ENCODE measurements at places on chromosomes 12 and 14.

- DNase-seq = no peak
These were observed 235.8 kb downstream of the NEDD1 start for GRCh38 chr12:97142737-97143410.

GRCh38 chr12:112236786-112237185 is 111.4 kb downstream of the TRAFD1 start:
- DNase-seq = no peak

DNA sequence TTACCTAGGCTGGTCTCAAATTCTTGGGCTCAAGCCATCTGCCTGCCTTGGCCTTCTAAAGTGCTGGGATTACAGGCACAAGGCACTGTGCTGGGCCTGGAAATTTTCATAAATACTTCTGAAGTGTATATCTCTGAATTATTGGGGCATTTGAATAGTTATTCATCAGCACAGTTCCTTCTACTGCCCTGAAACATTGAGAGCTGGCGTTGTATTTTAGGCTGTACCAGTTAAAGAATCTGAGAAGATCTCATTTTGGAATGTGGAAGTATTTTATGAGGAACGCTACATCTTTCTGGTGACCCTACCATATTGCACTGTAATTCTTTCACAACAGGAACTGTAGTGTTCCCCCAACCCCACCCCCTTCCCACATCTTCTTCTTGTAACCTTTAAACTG is 349.0 kb upstream of the RGS6 start:
- DNase-seq = no peak

DNA sequence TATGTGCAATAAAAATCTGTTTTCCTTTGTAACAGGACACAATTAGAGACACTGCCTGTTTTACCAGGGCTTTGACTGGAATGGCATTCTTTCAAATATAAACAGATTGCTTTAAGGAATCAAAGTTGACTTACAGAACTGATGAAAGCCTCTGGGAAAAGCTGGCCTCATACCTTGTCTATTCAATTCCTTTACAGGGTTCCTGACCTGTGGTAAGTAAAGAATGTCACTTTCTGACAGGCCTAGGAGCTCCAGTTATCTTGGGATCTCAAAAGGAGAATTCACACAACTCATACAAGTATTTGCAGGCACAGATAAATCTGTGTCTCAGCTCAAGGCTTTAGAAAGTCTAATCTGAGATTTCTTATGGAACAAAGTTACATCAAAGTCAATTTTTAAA is 88.4 kb downstream of the BCAT1 start:
- DNase-seq = no peak

Measured in activated CD8-positive, alpha-beta memory T cell treated with anti-CD3 and anti-CD28 coated beads for 24 hours (primary cell).